ENCODE measurements at places on chromosomes 6 and 20.
A peak's percentile ranks its signal among the peaks of the same experiment; 100 is the strongest.

DNA sequence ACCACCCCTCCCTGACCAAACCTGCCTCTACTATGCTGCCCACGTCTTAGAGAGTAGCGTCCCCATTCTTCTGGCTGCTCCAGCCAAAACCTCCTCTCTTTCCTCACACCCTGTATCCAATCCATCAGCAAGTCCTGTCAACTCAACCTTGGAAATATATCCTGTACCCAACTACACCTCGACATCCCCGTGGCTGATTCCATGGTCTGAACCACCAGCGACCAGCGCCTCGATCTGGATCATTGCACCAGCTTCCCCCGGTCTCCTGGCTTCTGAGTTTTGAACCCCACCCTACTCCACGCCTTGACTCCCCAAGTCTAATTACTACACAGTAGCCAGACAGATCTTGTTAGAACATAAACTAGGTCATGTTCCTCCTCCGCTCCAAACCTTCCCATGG is 9.8 kb downstream of the NRSN2 start:
- DNase-seq = no peak

DNA sequence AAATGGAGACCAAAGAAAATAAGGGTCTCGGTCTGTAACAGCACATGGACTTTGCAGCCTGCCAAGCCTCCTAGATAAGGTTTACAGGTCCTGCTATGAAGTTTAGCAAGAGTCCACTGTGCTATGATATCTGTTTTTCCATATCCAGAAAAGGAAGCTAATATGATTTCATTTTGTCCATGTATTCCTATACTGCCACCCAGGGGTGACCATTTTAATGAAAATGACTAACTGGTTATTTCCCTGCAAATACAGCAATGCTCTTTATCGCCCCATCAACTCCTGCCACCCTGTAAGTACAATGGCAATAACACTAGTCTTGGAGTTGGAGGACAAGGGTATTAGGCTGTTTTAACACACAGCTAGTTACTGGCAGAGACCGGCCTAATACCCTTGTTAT is 115.2 kb upstream of the GLP1R start:
- no peak for DNase-seq

- no peak for DNase-seq
These were observed 222.5 kb downstream of the SYNDIG1 start for GRCh38 chr20:24691901-24692351.

DNA sequence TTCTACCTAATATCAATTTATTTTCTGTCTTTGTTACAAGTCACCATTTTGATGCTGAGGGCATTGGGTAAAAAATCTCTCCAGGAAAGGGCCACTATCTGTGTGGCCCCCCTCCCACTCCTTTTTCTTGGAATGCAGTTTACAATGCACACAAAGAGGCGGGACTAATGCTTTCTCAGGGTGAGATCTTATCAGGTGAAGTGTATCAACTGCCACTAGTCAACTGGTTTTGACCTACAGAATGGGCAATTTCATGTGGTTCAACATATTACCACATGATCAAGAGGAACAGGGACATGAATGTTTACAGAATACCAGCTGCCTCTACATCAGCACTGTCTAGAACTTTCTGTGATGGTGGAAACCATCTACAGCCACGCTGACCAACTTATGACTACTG is 3.7 kb downstream of the RRBP1 start:
- no peak for DNase-seq

GRCh38 chr20:24501764-24502556 is 32.5 kb downstream of the SYNDIG1 start:
- peak; percentile 81 for DNase-seq

- no peak for DNase-seq
These were observed 70.0 kb upstream of the AHI1 start for GRCh38 chr6:135567375-135568083.

DNA sequence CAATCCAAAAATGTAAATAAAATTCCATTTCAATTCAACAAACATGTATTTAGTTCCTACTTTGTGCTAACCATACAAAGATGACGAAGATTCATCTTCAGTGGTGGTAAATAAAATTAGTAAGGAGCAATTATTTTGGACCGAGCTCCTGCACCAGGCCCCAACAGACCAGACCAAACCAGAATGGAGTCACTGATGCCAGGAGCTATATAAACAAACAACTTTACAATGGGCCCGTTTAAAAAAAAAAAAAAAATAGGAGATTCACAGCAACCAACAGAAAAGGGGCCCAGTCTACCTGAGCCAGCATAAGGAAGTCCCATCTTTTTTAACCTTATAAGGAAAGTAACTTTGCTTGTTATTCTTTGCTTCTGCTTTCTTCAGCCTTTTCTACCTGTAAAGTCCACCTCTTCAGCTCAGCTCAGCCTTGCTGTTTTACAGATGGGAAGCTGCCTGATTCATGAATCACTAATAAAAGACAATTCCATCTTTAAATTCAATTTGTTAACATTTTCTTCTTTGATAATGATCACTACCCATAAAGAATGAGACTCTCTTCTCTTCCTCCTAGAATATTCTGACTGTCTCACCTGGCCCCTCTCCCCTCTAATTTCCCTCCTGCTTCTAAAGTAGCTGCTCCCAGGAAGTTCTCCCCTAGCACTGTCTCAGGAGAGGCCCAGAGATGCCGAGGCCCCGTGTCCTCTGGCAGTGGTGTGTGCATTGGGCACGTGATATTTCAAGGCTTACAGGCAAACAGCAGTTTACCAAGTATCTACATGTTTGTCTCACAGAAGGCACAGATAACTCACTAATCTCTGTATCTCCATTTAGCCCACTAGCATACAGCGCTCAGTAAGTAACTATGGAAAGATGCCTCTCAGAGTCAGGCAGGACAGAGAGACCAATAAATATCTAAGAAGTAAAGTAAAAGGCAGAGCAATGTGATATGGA is 8.4 kb downstream of the MBOAT1 start:
- DNase-seq = no peak

- no peak for DNase-seq
These were observed 110.6 kb upstream of the TENT5A start for GRCh38 chr6:81863123-81863522.

GRCh38 chr6:43983632-43984031 is 143.6 kb downstream of the MRPL14 start:
- DNase-seq = no peak

GRCh38 chr6:36364669-36365479 is 22.6 kb downstream of the ETV7 start:
- DNase-seq = no peak

DNA sequence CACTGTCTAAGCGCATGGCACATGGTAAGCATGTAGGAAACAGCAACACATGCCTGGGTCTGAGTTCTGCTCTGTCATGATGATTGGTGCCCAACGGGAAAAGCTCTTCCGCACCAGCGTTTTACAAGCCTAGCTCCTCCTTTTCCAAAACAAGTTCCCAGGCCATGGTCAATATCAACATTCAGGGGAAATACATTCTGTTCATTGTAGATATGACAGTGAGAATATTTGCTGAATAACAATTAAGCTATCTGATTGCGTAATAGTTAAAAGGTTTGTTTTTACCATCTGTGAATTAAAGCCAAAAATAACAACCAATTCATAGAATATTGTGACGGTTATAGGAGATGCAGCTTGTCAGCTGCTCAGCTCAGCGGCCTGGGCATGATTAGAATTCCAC is 404.3 kb upstream of the SLC35B3 start:
- DNase-seq = no peak

DNA sequence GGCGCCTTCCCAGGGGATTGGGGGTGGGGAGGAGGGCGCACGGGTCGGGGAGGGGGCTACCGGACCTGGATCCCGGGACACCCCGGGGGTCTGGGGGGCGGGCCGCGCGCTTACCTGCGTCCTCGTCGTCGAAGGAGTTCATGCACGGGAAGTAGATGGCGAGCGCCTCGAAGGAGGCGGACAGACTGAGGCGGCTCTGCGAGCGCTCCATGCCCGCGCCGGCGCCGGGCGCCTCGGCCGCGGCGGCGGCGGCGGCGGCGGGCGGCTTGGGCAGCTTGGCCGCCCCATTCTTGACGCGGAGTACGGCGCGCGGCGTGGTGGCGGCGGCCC is 320 bp downstream of the RIMS4 start:
- no peak for DNase-seq

DNA sequence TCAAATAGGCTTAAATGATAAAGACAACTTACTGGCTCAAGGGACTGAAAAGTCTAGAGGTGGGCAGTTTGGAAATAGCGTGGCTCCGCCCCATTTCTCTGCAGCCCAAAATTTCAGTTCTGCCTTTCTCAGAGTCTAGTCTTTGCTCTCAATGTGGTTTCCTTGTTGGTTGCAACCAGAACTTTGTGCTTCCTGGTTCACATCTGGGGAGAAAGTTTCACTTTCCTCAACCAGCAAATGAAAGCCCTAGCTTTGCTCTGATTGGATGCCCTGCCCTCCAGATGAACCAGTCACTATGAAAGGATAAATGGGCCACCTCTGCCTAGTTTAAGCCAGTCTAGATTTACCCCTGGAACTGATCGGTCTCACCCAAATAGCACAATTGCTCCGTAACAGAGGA is 14.9 kb downstream of the SYCP2L start:
- no peak for DNase-seq

GRCh38 chr6:148222376-148222775 is 120.3 kb upstream of the SASH1 start:
- DNase-seq = no peak

DNA sequence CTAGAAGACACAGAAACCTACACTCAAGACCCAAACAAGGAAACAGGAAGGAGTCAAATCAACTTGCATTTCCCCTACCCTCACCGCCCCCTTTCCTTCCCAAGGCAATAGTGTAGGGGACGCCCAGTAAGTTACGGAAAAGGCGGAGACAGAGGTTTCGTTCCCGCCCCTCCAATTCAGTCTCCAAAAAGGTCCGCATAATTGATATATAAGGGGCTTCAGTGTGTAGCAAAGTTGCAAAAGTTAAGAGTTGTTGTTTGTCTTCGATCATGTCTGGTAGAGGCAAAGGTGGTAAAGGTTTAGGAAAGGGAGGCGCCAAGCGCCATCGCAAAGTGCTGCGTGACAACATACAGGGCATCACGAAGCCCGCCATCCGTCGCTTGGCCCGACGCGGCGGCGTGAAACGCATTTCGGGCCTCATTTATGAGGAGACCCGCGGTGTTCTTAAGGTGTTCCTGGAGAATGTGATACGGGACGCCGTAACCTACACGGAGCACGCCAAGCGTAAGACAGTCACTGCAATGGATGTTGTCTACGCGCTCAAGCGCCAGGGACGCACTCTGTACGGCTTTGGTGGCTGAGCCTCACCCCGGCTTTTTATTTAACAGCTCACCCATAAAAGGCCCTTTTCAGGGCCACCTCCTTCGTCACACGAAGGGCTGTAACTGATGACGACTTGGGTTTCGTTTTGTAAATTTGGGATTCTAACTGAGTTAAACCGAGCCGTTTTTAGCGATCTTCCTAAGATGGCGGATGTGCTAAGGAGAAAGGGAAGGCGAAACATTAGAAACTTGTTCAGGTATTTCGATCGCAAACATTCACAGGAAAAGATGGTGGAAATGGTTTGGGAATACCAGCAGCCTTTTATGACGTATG is 124.6 kb upstream of the BTN3A2 start:
- DNase-seq = peak; percentile 91

GRCh38 chr6:134589512-134589911 is 271.6 kb upstream of the SGK1 start:
- DNase-seq = peak; percentile 95

DNA sequence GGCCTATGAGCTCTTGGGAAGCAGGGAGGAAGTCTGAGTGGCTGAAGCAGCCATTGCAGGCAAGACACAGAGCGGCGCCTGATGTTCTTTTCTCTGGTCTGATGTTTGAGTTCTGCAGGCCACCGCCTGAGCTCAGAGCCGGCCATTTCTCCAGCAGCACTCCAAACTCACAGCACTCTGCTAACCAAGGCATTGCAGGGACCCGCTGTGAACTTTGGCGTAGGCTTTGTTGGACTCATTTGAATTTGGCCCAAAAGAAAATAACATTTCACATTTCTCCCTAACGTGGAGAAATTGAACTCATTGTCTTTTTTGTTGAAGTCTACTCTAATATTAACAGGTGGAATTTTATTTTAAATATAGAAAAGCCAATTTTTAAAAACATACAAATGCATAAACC is 336.1 kb downstream of the FARS2 start:
- DNase-seq = no peak

- no peak for DNase-seq
These were observed 15.7 kb downstream of the SLC22A1 start for GRCh38 chr6:160137130-160137988.

DNA sequence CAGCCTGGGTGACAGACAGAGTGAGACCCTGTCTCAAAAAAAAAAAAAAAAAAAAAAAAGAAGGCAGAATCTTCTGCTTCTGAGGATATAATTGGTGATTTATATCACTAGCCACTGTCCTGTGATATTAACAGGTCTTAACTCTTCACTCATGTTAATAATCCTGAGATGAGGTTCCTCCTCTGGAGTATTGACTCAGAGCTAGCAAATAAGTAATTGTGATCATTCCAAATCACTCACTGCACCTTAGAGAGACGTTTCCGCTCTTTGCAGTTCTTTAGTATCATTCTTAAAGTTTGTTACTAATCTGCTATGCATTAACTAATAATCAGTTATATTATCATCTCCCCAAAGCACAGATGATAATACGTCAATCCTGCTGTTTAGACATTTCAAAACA is 41.6 kb upstream of the NOX3 start:
- no peak for DNase-seq

DNA sequence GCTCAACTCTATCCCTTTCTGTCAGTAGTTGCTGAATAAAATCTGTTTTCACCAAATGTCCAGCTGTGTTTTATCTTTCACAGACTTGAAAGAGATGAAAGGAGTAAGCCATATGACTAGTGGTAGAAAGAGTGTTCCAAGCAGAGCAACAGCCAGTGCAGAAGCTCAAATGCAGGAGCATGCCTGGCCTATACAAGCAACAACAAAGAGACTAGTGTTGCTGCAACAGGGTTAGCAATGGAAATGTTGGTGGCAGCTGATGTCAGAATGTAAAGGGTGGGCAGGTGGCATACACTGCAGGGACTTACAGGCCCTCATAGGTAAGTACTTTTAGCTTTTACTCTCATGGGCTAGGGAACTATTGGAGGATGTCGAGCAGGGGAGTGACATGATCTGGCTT is 5.2 kb upstream of the HINT3 start:
- DNase-seq = no peak

- peak; percentile 68 for DNase-seq
These were observed at the start of the genes KCTD20 and PXT1 for GRCh38 chr6:36442671-36443470. TSS of gene KCTD20 (plus strand) at chr6:36443000. CDS start at chr6:36470098, 27,098 bp downstream. TSS of gene PXT1 (minus strand) at chr6:36442854. CDS start at chr6:36426082, 16,772 bp downstream.

DNA sequence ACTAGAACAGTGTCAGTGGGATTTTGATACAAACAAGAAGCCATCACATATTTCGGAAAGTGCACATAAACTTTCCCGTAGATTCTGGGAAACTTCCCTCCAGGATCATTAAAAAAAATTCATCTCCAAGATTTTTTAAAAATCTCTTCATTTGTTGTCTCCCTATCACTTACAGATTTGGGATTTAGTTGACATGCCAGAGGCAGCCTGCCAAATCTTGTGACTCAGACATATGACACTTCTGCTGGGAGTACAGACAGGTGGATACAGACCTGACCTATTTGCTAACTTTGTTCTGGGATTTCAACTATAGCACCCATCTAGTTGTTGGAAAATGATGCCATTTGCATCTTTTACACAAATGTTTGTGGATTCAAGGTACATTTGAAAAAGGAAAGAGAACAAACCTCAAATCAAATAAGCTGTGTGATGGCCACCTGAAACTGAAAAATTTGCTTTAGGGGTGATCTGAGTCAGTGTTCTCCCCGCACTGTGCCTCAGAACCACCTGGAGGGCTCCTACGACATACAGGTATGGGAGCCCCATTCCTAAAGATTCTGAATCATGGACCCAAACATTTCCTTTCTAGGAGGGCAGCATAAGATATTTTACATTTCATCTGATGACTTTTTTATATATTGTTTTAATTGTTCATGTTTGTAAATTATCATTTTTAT is 21.9 kb upstream of the CD2AP start:
- no peak for DNase-seq
